Activated CD4-positive, alpha-beta T cell treated with anti-CD3 and anti-CD28 coated beads for 24 hours (primary cell): ENCODE measurements at places on chromosomes 7 and 10.

DNA sequence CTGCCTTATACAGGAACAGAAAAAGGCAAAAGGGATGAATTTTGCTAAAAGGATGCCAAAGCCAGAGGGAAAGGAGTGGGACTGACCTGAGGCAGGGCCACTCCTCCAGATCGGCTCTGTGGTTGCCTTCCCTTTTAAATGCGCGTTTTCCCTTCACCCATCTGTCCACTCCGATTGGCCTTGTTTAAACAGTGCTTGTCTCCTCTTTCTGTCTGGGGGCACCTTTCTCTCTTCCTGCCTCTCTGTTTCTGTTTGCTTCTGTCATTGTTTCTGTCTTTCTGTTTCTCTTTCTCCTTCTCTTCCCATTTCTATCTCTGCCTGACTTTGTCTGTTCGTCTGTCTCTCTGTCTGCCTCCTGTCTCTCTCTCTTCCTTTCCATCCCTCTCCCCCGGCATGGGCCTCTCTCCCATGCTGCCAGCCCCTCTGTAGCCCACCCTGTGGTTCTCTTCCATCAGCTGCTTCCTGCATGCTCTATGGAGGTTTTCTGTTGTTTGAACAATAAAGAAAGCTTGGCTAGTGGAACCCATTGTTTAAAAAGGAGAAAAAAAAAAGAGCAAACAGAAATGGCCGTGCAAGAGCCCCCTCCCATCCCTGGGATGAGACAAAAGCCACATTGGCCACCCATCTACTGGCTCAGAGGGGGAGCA lies 29.5 kb upstream of the HSPB1 start:
- no peak for DNase-seq

GRCh38 chr7:94874036-94874785 lies 33.2 kb upstream of the PPP1R9A start:
- DNase-seq = no peak

DNA sequence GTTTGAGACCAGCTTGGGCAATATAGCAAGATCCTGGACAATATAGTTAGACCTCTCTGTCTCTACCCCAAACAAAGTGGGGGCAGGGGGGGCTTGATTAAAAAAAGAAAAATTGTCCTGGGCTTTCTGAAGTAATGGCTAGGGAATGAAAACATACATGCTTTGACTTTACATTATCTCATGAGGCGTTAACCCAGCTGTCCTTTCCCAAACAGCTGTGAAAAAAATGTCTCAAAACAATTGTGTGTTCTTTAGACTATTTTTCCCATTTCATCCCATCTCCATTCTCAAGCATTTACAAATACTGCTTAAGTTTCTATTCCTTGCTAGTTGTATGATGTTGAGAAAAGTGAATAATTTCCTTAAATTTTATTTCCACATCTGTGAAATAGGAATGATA lies 27.0 kb upstream of the CDK13 start:
- DNase-seq = no peak

DNA sequence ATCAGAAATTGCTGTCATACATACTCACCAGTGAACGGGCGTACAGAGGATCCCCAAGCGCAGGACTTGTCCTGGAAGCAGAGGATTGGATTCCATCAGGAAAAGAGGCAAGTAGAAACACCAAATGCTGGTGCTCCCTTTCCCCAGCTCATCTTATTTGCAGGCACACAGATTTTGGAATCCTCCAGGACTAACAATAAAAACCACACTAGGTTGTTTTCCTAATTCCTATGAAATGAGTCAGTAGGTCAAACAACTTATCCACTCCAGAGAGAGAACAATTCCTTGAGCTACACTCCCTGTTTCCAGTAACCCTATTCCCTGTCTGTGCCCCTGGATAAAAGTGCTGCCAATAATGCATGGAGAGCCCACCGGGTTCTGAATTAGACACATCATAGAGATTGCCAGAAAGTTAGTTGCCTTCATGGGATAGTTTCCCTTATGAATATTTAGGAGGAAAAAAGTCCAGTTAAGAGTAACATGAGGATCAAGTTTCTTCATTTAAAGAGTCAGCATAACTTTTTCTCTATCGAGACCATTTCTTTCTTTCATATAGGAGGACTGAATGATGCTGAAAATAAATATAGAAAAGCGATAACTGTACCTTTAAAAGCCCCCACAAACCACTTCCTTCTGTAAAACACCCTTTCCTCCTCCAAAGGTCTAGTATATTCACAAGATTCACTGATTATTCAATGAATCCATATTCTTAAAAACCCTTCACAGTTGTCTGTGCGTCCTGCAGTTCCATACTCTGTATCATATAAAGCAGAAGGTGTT lies 178.3 kb upstream of the KLF14 start:
- no peak for DNase-seq

GRCh38 chr10:75195035-75195763 lies 15.4 kb upstream of the VDAC2 start:
- no peak for DNase-seq

- DNase-seq = no peak
These were observed 349.8 kb downstream of the NXPH1 start for GRCh38 chr7:8783229-8783628.

DNA sequence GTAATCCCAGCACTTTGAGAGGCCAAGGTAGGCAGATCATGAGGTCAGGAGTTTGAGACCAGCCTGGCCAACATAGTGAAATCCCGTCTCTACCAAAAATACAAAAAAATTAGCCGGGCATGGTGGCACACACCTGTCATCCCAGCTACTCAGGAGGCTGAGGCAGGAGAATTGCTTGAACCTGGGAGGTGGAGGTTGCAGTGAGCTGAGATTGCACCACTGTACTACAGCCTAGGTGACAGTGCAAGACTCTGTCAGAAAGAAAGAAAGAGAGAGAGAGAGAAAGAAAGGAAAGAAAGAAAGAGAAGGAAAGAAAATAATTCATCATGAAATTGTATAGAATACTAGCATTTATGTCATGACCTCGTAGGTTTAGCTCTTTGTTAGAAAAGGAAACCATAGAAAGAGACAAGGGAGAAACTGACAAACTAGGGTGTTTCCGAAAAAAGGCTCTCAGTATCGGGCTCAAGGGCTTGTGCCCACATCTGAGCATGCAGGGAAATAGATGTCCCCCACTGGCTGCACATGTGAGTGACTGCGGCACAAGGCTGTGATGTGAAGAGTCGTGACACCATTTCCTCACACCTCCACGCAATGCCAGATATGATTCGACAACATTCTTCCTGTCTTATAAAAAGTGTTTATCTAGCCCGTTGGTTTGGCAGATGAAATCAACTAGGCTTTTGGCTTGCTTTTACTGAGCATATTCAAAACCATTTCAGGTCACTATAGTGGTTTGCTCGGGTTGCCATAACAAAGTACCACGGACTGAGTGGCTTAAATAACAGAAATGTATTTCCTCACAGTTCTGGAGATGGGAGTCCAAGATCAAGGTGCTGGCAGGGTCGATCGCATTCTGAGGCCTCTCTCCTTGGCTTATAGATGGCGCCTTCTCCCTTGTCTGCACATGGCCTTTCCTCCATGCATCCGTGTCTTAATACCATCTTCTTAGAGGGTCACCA lies 2.0 kb downstream of the SRGN start:
- peak; percentile 56 for DNase-seq

GRCh38 chr7:74523015-74523414 lies 69.3 kb downstream of the GTF2IRD1 start:
- DNase-seq = no peak

- DNase-seq = no peak
These were observed 297.8 kb upstream of the PRKCQ start for GRCh38 chr10:6877722-6878392.

DNA sequence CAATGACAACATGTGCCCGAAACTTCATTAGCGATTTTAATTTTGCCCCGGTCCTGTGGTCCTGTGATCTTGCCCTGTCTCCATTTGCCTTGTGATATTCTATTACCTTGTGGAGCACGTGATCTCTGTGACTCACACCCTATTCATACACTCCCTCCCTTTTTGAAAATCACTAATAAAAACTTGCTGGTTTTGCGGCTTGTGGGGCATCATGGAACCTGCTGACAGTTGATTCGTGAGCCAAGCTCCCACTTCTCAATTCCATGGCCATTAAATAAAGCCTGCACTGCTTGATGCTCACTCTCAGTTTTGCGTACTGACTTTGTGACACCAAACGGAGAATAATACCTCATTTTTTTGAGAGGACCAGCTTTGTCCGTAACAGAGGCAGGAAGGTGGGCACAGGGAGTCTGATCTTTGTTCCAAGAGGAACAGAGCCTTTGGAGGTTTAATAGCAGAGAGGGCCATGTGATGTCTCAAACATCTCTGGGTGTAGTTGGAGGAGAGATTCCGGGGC lies 3.8 kb upstream of the ADAMTS14 start:
- no peak for DNase-seq

DNA sequence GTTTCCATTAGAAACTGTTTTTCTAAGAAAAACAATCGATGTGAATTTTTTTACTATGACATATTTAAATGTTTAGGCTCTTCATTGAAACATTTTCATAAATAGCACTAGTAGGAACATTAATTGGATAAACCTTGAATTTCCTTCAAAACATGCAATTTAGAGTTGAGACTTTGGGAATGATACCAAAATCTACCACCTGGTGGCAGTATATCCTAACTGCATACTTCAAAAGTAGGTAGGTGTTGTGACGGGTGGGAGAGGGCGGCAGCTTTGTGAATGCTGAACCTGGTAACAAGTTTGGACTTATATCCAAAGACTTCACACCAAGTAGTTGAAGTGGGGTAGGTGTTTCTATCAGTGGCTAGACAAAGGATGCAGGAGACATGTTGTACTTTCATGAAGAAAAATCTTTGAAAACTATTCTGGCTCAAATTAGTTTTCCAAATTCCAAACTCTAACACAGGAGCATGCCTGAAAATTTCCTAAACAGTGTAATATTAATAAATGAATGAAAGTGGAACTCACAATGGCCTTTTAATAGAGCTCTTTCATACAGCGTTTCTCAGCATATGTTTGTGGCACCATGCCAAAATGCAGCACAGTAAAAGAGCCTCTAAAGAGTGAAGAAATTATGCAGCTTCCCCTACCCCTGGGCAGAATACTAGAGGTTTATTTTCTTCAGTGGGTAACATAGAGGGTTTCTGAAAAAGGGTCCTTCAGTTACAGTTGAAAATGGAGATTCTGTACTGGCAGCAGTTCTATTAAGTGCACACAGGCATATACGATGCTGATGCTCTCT lies 201.0 kb upstream of the TPK1 start:
- peak; percentile 18 for DNase-seq

DNA sequence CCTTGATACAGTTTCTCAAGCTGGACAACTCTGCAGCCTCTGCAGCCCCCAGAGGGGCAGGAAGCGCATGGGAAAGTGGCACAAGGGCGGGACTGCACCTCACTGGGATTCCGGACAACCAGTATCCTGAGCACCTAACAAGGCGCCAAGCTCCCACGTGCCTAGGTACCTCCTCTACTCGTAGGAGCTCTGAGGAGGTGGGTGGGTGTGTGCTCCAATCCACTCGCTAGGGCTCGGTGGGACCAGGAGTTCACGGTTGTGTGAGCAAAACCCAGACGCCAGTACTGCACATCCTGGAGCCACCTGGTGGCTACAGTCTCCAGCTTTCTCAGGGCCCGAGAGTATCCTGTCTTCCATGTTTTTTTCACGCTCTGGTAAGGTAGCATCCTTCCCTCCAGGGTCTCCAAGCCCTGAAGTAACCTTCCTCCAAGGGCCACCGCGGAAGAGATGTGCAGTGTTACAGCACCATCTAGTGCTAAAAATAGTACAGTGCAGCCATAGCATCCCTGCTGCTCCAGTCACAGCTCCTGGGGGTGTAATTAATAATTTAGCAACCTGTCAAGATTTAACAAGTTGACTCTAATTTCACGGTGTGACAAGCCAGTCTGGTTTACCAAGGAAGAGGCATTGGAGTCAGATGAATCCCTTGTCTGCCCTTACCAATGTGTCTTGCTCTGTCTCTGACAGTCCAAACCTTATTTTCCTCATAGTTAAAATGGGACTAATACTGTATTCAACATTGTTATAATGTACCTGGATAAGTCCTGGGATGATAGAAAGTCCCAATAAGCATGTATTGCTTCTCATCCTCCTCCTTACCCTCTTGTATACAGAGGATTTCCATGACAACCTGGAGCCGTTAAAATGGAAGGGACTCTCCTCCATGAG lies 70.4 kb downstream of the HERPUD2 start:
- DNase-seq = peak; percentile 22

GRCh38 chr7:40477094-40477493 lies 342.3 kb downstream of the SUGCT start:
- DNase-seq = no peak

DNA sequence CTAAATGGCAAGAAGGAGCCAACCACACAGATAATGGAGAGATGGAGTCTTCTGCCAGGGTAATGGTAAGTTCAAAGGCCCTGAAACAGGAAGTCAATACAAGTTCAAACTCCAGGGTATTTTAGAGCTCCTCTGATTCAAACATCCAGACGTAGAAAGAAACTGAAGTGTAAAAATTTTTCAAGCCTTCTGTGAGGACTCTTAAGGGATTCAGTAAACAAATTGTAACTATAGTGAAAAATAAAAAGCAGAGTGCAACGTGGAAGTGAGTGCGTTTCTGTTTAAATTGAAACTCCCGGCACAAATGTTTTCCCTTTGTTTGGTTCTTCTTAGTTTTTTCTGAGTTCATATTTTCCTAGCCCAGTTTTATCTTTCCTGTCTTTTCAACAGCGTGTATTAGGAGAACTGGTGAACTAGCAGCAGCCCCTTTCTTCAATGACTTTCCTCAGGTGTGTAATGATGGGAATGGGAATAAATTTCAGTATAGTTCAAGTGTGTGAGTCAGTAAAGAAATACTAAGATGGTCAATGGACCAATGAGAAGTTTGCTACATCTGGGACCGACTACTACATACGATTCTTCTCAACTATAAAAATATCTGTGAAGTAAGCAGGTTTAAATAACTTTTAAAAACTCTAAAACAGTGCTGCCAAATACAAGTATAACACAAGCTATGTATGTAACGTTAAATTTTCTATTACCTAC lies 298.9 kb downstream of the CSTF2T start:
- no peak for DNase-seq

- DNase-seq = peak; percentile 7
These were observed 29.7 kb upstream of the SEC61G start for GRCh38 chr7:54788664-54789063.

DNA sequence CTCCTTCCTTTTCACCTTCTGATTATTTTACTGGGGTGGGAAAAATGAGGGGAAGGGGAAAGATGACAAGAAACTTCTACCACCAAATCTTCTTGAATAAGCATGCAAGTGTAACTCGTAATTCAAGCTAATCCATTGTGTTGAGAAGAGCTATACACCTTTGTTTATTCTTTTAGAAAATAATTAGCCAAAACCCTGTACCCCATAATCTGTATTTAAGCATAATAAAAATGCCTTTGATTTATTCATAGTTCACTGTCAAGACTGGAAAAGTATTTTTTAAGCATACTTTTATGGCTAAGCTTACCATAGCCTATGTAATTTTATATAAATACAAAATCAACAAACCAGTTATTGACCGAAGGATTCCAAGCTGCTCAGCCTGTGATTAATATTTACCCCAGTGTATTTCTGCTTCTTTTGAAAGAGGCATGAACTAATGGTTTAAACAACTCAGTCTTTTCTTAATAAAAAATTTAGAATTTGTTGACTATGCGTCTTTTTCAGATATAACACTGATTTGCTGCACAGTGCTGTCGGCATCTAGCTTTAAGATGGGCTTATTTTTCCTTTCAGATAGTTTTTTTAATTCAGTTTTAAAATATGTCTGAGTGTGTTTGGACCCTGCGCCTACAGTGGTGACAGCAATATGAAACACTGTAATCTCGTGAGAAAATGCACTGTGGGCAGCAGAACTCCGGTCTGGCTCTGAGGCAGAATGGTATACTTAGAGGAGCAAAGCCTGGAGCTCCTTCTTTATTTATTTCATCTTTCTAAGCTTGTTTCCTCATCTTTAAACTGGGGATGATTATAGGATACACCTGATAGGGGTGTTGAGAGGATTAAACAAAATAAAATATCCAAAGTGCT lies 238.8 kb upstream of the LRGUK start:
- DNase-seq = no peak

GRCh38 chr10:35898716-35899440 lies 256.8 kb upstream of the FZD8 start:
- DNase-seq = no peak
